ENCODE measurements at places on chromosomes 2 and 18. TPM values are rescaled to one million over a fixed set of nuclear protein-coding genes. Genes with fewer than 3 reads are reported as not detected.
A peak's percentile ranks its signal among the peaks of the same experiment; 100 is the strongest.

DNA sequence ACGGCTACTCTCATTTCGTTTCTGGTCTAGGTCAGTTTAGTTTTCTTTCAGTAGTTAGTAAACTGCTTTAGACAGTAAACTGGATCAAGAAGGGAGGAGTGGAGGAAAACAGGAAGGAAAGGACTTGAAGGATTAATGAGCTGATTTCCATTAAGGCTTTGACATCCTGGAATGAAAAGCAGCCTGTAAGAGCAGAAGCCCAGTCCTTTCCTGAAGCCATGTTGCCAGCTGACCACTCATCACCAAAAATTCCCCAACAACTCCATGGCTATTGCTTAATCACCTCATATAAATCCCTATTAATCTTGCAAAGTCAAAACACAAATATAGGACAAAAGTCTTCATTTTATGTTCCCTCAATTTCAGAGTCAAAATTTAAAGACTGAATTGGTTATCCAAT is 113.7 kb upstream of the ZFP36L2 start:
- no peak for DNase-seq

The SLC23A3 gene
- 1.8 TPM for polyA plus RNA-seq

DNA sequence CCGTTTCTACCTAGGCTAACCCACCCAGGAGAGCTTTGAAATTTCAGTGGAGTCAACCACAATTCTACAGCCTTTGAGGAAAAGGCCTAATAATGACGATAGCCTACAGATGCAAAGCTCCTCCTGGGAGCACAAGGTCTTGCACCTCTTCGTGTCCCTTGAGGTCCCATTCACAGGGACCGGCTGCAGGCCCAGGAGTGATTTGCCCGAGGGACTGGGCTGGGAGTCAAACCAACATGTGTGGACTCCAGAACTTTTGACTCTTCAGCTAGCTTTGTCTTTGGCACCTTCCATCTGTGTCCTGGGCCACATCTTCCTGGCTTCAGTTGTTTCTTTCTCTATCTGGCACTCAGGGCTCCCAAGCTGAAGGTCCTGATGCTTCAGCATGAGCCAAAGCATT is 76.5 kb downstream of the SMAD7 start:
- no peak for DNase-seq

DNA sequence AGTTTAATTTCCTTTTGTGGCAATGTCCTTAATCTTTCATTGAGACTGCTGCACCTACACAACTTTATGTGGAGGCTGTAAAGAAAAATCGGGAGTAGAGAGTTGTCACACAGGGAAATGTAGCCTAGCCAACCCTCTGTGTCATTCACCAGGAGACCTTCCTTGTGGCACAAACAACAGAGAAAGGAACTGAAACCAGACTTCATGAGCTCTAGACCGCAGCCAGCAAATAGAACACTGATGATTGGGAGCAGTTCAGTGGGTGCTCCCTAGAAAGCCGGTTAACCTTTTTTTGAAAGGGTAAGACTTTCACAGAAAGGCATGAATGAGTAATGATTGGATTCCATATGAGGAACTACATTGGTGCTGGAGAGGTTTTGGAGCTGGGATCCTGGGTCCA is 1752.4 kb upstream of the CELF4 start:
- no peak for DNase-seq

GRCh38 chr2:102588213-102588939 is 31.0 kb upstream of the SLC9A2 start:
- DNase-seq: no peak

The RELCH gene
- 14.6 TPM for polyA plus RNA-seq

The AMER3 gene
- not detected for polyA plus RNA-seq

The RGPD3 gene
- polyA plus RNA-seq: 0.07 TPM

GRCh38 chr18:10351219-10351818 is 103.1 kb upstream of the APCDD1 start:
- DNase-seq: no peak

DNA sequence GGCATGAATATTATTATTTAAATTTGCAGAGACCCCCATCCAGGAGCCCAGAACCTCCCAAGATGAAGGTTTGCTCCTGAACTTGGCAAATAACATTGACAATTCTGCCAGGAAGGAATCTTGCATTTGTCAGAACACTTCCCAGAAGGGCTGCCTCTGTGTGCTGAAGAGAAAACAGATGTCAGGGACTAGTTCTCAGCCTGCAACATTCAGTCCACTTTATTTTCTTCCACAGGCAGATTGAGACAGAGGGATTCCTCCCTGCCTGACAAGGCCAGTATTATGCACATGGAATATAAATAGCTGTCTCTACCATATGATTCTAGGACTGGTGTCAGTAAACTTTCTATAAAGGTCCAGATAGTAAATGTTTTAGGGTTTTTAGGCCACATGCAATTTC is 171.5 kb upstream of the SIX2 start:
- no peak for DNase-seq

GRCh38 chr2:69774984-69775982 is 33.3 kb downstream of the ANXA4 start:
- no peak for DNase-seq

DNA sequence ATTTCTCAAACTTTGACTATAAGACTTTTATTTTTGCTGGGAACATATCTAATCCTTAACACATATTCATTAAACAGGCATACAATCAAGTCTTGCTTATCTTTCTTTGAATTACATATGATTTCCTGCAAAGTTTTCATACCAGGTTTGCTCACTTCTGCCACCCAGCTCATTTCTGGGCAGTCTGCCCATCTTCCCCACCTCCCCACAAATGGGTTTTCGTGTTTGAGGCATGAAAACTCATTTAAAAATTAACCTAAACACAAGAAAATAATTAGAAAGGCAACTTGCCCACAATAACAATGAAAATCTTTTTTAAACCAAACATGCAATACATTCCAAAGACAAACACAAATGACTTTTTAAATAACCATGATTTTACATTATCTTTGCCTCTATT is 3.4 kb downstream of the CHST9 start:
- no peak for DNase-seq

GRCh38 chr2:54471221-54471711 is 15.1 kb downstream of the SPTBN1 start:
- DNase-seq: peak; percentile 78

The FHL2 gene
- 653 TPM for polyA plus RNA-seq

DNA sequence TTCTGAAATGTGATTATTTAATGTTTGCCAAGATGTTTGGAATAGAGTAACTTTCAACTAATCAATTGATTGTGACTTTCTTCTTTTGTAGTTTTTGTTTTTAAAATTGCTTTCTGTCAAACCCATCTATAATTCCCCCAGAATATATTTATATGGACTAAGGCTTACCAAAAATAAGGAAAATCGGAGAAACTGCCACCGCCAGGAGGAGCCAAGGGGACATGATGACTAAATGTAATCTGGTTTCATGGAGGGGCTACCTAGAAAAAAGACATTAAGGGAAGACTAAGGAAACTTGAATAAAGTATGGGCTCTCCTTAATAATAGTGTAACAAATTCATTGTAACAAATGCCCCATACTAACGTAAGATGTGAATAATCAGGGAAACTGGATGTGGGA is 19.5 kb downstream of the BOLA3 start:
- no peak for DNase-seq

DNA sequence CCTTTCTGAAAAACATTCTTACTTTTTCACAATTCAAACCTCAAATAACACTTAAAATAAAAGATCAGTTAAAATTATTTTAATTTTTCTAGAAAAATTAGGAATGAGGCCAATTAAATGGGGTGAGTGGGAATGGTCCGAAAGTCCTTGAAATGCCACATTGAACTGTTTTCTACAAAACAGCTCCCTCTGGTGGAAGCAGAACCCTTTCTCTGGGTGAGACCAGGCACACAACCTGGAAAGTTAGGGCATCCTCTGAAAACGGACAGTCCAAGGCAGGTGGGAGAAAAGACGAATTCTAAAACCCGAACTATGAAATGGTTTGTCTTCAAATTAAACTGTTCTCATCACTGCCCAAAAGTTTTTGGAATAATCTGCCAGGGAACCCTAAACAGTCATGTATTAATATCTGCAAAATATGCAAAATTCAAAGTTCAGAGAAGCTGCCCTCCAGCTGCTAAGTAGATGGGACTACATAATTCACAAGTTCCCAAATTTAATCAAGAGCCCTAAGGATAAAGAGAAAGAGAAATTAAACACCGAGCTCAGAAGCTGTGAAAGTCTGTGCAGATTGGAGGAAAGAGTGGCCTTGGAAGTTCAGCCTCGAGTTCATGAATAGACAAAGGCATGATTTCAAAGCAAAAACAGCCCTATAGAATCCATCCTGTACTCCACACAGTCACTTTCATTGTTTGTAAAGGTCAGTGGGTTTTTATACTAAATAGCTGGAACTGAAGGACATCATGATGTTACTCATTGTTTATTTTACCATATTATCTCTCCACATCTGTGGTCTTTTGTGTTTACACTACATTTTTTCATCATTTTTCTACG is 108.3 kb downstream of the PIEZO2 start:
- DNase-seq: no peak

GRCh38 chr2:72145289-72145657 is 2.4 kb downstream of the CYP26B1 start:
- peak; percentile 45 for DNase-seq

The POTEC gene
- not detected for polyA plus RNA-seq

The TEKT4 gene
- polyA plus RNA-seq: not detected

The KLHL29 gene
- polyA plus RNA-seq: 1.0 TPM

GRCh38 chr2:231707625-231707926 is 749 bp upstream of the PTMA start:
- DNase-seq: no peak

DNA sequence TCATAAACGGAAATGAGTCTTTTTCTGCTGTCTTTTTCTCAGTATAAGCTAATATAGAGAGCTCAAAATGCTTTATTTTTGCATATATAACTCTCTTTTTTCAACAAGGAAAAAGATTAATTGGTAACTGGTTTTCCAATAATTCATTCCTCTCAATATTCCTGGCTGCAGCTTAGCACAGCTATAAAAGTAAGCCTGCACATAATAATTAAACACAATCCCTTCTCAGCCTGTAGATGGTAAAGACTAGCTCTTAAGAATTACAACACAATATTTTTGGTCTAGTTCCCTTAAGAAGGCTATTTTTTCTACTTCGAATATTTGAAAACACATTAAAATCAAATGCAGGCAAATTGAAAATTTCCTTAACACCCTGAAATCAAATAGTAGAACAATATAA is 258.0 kb downstream of the DOK6 start:
- no peak for DNase-seq

GRCh38 chr2:112033600-112033999 is 21.5 kb upstream of the TMEM87B start:
- no peak for DNase-seq

- no peak for DNase-seq
These were observed 41.8 kb upstream of the NAB1 start for GRCh38 chr2:190607014-190607597.

The TRIB2 gene
- 31.7 TPM for polyA plus RNA-seq

The MOGAT1 gene
- 0.51 TPM for polyA plus RNA-seq

- no peak for DNase-seq
These were observed 13.1 kb downstream of the CCDC68 start for GRCh38 chr18:54946149-54946581.

- DNase-seq: no peak
These were observed 47.5 kb downstream of the EML4 start for GRCh38 chr2:42216694-42217093.

DNA sequence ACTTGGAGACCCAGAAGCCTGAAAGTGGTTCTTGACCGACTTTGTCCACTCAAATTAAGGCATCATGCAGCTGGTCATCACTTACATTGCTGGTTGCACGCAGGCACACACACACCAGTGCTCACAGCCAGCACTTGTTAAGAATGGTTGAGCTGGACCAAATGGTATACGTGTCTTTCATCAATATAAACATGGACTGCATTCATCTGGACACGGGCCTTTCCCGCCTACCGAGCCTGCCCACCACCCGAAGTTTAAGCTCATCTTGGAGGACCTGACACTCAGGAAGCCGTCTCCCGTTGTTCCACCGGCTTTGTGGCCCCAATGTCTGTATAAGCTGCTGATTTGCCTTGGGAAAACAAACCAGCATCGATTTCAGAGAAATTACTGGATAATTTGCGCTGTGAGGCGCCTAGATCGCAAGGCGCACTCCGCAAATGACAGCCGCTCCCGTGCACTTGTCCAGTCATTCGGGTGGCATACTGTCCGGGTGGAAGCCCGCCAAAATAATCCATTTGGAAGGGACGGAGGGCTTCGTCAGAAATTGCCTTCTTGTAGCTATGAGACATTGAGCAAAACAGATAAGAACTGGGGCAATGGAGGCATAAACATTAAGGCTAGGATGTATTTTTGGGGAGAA is 40.1 kb upstream of the AKAIN1 start:
- no peak for DNase-seq

GRCh38 chr2:141133883-141134282 is 996.9 kb downstream of the LRP1B start:
- DNase-seq: no peak

GRCh38 chr2:205937211-205937610 is 148.8 kb downstream of the INO80D start:
- no peak for DNase-seq

The CTAGE1 gene
- polyA plus RNA-seq: not detected

- no peak for DNase-seq
These were observed 217.6 kb upstream of the FIGN start for GRCh38 chr2:163953390-163953907.

DNA sequence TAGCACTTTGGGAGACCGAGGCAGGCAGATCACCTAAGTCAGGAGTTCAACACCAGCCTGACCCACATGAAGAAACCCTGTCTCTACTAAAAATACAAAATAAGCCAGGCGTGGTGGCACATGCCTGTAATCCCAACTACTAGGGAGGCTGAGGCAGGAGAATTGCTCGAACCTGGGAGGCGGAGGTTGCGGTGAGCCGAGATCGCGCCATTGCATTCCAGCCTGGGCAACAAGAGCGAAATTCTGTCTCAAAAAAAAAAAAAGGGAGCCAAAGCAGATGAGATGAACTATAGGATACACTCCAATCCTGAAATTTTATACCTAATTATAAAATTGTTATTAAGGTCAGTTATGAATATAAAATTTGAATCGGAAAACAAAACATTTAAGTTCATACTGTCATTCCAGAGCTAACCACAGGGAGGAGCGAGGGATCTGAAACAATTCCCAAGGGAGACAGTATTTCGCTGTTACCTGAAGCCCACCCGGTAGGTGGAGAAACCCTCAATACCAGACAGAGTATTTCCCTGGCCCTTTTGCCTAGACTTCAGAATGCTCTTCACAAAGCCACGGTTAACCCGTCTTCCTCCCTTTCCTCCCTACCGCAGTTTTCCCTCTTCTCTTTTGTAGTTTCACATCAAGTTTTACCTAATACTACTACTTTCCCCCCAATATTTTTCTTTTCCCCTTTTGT is 1.4 kb downstream of the PPM1G start:
- DNase-seq: no peak

GRCh38 chr2:23601301-23601965 is 216.5 kb downstream of the KLHL29 start:
- no peak for DNase-seq

GRCh38 chr18:36522509-36522908 is 225.0 kb downstream of the FHOD3 start:
- no peak for DNase-seq
